ENCODE measurements at places on chromosomes 6 and 20.

GRCh38 chr20:48823960-48824498 is 3.8 kb downstream of the PREX1 start:
- no peak for DNase-seq

GRCh38 chr6:162750776-162751175 is 23.0 kb downstream of the PACRG start:
- DNase-seq: no peak

DNA sequence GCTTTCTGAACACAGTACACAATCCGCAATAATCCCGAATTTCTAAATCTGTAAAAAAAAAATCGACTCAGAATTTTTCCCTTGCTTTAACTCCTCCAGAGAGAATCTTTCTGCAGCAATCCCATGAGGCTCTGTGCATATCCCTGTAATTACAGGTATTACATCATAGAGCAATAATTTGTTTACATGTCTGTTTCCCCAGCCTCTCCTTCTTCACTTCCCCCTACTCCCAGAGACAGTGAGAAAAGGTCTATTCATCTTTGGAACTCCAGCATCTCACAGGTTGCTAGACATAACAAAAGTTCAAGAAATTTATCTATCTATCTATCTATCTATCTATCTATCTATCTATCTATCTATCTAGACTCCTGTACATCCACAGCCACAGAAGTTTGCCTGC is 26.0 kb downstream of the KLHL31 start:
- no peak for DNase-seq

DNA sequence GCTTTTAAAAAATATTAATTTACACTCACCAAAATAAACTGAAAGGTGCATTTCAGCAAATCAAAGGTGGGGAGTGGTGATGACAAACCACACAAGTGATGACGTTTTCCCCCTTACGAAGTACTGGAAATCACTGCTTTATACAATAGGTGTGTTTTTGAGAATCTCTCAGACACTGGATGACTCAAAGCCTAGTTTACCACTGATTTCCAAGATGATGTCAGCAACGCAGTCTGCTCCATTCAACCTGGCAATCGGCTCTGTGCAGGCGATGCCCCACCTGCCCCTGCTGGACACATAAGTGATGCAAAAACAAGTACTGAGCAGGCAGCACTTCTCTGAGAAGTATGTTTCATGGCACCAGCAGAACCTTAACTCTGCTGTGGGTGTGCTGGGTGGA is 114.4 kb downstream of the SOD2 start:
- DNase-seq: no peak

DNA sequence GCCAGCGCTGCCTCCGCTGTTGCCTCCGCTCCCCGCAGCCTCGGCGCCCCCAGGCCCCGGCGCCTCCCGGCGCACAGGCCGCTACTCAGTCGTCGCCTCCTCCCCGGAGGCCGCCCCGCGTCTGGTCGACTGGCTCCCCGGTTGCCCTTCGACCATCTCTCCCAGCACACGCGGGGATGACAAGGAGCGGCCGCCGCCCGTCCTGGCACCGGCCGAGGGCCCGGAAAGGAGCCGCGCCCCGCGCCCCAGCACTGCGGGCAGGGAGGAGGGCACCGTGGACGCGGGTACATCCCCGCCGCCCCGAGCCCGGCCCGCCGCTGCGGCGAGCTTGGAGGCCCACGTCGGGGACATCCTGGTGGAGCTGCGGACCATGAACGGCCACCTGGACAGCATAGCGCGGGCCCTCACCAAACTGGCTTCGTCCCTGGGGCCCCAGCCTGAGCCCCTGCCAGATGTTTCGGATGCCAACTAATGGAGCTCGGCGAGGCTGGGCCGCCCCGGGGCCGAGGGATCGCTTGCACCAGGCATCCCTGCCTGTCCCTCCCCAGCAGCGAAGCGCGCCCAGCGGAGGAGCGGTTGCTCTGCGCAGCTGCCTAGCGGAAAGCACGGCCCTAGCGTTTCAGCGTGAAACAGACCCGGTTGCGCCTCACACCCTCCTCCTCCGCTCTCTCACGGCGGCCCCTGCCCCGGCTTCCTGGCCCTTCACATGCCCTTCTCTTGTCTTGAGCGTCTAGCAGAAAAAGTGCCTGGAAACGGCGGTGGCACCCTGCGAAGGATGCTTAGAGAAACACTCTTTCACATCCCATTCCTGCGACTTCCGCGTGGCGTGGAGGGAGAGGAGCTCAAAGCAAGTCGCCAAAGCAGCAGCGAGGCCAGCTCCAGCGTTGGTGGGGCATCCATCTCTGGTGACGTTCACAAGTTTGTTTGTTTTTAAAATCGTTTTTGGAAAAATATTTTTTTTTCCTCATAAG is 285.8 kb upstream of the SUPT3H start:
- DNase-seq: no peak

GRCh38 chr20:63968928-63969760 is 586 bp downstream of the ZNF512B start:
- no peak for DNase-seq

DNA sequence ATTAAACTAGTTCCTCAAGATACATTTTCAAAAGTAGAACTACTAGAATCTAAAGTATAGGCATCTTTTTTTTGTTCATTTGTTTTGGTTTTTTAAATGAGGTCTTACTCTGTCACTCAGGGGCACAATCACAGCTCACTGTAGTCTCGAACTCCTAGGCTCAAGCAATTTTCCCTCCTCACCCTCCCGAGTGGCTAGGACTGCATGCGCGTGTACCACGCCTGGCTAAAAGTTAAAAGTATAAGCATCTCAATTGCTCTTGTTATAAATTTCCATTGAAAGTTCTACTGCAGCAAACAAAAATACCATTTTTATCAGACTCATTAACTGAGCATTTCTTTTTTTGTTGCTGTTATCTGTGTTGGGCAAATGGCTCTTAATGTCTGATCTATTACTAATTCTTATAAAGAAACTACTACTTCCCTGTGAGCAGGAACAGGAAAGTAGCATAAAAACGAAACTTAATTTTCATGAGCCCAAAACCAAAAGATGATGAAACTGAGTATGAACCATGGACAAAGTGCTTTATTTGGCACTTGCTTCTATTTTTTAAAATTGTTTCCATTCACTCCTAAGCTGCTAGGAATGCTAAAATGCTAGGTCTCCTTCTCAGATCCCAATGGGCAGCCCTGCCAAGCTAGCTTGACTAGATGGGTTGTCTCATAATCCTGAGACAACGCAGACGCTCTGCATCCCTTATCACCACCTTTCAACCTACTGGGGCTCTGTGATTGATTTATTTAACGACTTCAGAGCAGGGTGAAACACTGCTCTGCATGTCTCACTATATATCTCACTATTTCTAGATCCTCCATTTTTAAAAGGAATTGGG is 36.9 kb downstream of the TRPC4AP start:
- no peak for DNase-seq

- DNase-seq: no peak
These were observed 38.4 kb downstream of the PIGU start for GRCh38 chr20:34638532-34638931.

GRCh38 chr6:139248911-139249310 is 42.9 kb downstream of the TXLNB start:
- no peak for DNase-seq

DNA sequence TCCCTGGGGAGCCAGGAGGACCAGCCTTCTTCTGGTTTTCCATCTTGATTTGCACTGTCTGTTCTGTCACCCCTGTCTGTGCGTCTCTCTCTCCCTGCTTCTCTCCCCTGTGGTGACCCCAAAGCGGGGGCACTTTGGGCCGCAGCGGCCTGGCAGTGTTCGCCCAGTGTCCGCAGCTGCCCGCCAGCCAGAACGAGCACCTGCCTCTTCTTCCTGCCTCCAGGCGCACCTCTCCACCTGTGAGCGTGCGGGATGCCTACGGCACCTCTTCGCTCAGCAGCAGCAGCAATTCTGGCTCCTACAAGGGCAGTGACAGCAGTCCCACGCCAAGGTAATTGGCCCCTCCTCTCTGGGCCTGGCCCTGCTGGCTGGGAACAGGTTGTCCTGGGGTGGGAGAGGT is 30.8 kb downstream of the SNPH start:
- no peak for DNase-seq

DNA sequence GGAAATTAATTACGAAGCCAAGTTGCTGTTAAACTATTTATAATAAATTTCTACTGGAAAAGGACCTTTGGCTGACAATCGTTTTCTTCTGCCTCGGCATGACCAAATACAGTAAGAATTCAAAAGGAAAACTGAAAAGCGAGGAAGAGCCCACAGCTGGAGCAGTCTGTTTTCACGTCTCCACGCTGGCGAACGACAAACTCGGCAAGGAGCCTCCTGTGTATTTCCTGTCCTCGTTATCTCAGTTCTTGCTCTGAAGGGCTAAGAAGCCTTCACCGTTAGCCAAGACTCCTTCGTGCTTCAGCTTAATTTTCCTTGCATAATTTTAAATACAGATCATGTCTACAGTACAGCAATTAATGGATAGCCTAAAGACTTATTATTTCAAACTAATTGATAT is 214.3 kb upstream of the PLCB4 start:
- no peak for DNase-seq

GRCh38 chr6:109322825-109323224 is 59.4 kb downstream of the CD164 start:
- no peak for DNase-seq

GRCh38 chr6:492178-492577 is 100.6 kb downstream of the IRF4 start:
- DNase-seq: no peak

GRCh38 chr6:39357998-39358686 is 35.6 kb upstream of the KCNK16 start:
- no peak for DNase-seq

DNA sequence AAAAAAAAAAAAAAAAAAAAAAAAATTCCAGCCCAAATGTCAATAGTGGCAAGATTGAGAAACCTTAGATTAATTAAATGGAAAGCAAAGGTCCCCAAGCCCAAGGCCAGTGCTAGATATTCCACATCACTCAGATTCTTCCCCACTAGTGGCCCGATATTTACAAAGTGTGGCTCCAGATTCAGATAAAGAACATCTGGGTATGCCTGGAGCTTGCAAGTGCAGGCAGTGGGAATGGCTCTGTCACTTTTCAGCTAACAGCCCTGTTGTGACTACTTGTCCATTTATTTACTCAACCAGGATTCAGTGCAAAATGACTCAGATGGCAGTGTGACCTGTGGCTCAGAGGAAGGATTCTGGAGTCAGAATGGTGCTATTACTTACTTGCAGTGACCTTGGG is 8.2 kb upstream of the KCNB1 start:
- DNase-seq: no peak

DNA sequence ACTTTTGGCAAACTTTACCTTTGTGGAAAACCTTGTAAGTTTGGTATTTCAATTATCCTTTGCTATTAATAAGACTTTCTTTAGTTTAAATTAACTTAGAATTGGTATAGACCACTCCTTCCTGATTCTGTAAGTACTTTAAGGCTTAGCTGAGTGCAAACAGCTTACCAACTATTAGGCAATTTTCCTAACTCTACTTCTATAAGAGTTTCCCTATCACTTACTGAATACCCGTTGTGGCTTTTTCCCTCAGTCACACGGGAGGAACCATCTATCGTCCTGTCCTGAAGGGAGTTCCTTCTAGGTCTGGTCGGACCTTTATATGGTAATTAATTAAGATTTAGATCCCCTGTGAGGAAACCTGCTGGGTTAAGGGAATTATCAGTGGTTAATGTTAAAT is 9.6 kb downstream of the SLC35A1 start:
- no peak for DNase-seq

GRCh38 chr20:4117158-4117740 is 101.9 kb upstream of the RNF24 start:
- no peak for DNase-seq

GRCh38 chr20:41697861-41698559 is 79.8 kb upstream of the CHD6 start:
- no peak for DNase-seq

DNA sequence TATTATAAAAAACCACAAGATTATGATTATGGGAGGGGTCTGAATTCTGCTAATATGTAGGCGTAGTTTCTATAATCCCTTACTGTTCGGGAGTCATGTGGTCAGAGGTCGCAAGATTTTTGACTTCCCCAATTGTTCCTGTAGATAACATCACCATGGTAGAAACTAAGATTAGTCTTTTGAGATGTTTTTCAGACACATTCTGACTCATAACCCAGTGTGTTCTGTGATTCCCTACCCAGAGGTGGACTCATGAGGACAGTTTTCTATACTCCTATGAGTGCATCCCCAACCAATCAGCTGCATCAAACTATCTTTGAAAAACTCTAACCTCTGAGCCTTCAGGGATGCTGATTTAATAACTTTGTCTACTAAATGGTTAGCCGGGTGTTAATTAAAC is 175.5 kb downstream of the RFPL4B start:
- DNase-seq: no peak

DNA sequence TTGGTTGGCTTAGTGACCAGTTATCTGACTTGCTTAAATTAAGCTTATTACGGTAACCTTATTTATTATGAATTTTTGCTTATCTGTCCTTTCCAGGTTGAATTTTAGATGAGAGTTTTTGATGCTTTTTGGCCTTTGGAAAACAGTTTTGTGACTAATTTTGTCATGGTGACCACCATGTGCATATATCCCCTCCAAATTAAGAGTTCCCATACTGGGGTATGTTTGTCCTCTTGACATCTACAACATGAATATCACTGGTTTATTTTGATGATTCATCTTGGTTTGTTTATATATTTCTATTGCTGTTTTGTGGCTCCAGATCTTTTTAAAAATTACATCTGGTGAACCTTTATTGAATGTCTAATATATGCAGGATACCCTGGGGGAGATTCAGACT is 61.4 kb downstream of the PHF20 start:
- no peak for DNase-seq

DNA sequence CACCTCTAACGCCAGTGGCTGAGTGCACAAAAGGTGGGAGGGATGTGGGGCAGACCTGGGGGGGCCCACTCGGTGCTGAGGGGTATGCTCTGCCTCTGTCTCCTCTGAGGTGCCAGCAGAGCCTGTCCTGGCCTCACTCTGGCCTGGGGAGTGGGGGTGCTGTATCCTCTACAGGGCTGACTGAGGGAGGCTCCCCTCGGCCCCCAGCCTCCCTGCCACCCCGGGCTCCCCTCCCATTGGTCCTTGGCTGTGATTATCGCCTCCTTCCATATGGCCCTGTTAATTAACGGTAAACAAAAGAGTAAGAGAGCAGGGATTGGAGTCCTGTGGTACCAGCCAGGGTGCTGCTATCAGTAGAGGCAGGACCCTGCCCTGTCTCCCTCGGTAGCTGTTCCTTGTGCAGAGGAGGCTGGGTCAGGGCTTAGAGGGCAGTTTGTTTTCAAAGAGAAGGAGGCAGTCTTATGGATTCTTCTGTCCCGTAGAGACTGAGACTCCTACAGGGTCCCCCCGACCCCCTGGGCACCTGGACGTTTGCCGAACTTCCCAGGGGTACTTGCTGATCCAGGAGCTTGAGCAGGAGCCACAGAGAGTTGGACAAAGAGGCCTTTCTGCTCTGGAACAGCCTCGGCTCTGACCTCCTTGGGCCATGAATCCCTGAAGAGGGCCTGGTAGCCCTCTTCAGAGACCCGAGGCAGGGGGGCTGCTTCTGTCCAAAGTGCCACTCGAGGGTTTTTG is 1.8 kb downstream of the MYT1 start:
- DNase-seq: no peak

GRCh38 chr20:1900321-1900801 is 5.2 kb downstream of the SIRPA start:
- DNase-seq: no peak

Measured in cortex of kidney (tissue), 1 donor.